ENCODE measurements at places on chromosomes 16 and 17.

DNA sequence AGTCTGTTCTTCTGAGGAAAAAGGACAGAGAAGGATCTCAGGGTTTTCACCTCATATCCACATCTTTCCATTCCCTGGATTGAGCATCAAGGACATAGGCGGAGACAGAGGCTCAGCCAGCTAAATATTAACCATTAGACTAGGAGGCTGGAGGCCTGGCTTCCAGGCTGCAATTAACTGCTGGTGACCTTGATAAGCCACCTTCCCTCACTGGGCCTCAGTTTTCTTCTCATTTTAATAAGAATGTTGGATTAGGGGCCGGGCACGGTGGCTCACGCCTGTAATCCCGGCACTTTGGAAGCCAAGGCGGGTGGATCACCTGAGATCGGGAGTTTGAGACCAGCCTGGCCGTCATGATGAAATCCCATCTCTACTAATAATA lies 25.6 kb upstream of the CNOT1 start:
- no peak overlapping the region for H3K4me3 ChIP-seq
- H3K36me3 ChIP-seq = no peaks in the 10 kb centered on the region
- no peak overlapping the region for H3K27ac ChIP-seq
- H3K4me1 ChIP-seq = no peaks in the 10 kb centered on the region

GRCh38 chr16:13046061-13046821 lies 144.8 kb downstream of the SHISA9 start:
- no peak overlapping the region for H3K27ac ChIP-seq
- no peaks in the 10 kb centered on the region for H3K36me3 ChIP-seq
- DNase-seq = no peak
- no peaks in the 10 kb centered on the region for H3K27me3 ChIP-seq
- H3K4me1 ChIP-seq = no peaks in the 10 kb centered on the region
- H3K4me3 ChIP-seq = no peak overlapping the region

GRCh38 chr16:72894293-72895151 lies 153.4 kb downstream of the ZFHX3 start:
- no peak for DNase-seq
- no peak overlapping the region for H3K4me3 ChIP-seq
- no peaks in the 10 kb centered on the region for H3K27me3 ChIP-seq

DNA sequence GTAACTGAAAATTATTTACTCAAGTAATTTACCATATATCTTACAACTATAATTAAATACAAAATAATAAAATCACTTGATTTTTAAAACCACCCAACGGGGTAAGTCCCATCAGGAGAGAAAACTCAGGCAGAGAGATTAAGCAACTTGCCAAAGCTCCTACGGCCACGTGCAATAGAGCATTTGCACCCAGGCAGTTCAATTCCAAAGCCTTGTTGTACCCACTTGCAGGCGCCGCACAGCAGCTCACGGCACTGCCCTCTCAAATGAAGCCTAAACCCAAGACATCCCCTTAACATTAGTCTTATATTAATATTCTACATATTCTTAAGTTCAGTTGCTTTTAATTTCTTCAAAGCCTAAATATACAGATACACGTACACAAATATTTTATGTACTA lies 75.7 kb downstream of the SPAG9 start:
- peaks cover 5% of the 10 kb centered on the region for H3K36me3 ChIP-seq
- H3K27me3 ChIP-seq = no peaks in the 10 kb centered on the region
- H3K4me3 ChIP-seq = no peak overlapping the region
- H3K27ac ChIP-seq = no peak overlapping the region

DNA sequence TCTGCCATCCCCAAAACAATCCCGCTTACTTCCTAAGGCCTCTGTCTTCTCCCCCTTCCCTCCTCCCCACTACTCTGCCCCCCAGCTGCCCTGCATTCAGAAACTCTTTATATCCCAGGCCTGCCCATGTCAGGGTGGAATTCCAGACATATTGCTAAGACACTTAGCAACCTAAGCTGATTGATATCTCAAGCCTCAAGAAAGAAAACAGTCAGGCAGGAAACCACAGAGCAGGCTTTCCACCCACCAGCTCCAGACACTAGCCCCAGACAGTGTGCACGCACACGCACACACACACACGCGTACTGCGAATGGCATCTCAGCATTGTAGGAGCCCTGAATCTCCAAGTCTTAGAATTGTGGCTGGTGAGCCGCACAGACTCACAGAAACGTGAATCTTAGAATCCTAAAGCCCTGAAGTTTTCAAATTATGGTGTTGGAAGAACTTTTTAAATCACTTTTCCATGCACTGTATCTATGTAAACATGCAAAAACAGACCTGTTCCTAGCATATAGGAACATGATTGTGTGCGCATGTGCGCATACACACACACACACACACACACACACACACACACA lies 8.8 kb upstream of the LPCAT2 start:
- H3K27ac ChIP-seq = no peak overlapping the region
- H3K36me3 ChIP-seq = no peaks in the 10 kb centered on the region
- no peak overlapping the region for H3K4me3 ChIP-seq
- H3K4me1 ChIP-seq = peaks cover 3% of the 10 kb centered on the region

GRCh38 chr17:81396722-81397313 lies 1.6 kb downstream of the BAHCC1 start:
- peak overlapping the region; percentile 57 for H3K27ac ChIP-seq
- peak overlapping the region; percentile 61 for H3K4me3 ChIP-seq
- H3K27me3 ChIP-seq = peaks cover 95% of the 10 kb centered on the region
- H3K36me3 ChIP-seq = no peaks in the 10 kb centered on the region

- H3K4me3 ChIP-seq = no peak overlapping the region
- H3K36me3 ChIP-seq = no peaks in the 10 kb centered on the region
- H3K4me1 ChIP-seq = peaks cover 3% of the 10 kb centered on the region
- no peak overlapping the region for H3K27ac ChIP-seq
These were observed 426.6 kb downstream of the PMP22 start for GRCh38 chr17:14838567-14838966.

DNA sequence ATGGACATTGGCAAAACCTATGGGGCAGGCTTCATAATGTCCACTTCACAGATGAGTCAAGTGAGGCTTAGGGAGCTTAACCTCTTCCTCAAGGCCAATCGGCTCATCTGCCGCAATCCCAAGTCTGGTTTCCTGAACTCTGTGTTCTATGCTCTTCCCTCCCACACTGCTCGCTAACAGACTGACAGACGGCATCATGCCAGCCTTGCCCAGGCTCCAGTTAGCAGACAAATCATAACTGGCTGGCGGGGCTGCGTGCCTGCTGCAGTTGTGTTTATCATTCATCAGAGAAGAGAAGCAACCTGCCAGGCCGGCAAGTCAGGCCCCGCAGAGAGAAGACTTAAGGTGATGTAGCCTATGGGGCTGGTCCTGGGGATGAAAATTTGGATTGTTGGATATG lies 216.2 kb upstream of the ASIC2 start:
- no peak for DNase-seq
- no peaks in the 10 kb centered on the region for H3K36me3 ChIP-seq
- H3K27ac ChIP-seq = no peak overlapping the region
- no peak overlapping the region for H3K4me3 ChIP-seq
- H3K4me1 ChIP-seq = no peaks in the 10 kb centered on the region

DNA sequence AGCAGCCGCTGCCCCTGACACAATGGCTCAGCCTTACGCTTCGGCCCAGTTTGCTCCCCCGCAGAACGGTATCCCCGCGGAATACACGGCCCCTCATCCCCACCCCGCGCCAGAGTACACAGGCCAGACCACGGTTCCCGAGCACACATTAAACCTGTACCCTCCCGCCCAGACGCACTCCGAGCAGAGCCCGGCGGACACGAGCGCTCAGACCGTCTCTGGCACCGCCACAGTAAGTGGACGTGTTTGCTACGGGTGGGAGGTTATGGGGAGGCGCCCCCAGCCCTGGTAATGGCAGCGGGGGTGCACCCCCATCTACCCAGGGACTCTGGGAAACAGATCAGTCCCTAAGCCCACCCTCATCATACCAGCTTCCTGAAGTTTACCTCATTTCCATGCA lies 185.5 kb downstream of the RBFOX1 start:
- peaks cover 3% of the 10 kb centered on the region for H3K27me3 ChIP-seq
- no peak overlapping the region for H3K4me3 ChIP-seq
- no peak overlapping the region for H3K27ac ChIP-seq
- no peaks in the 10 kb centered on the region for H3K4me1 ChIP-seq

DNA sequence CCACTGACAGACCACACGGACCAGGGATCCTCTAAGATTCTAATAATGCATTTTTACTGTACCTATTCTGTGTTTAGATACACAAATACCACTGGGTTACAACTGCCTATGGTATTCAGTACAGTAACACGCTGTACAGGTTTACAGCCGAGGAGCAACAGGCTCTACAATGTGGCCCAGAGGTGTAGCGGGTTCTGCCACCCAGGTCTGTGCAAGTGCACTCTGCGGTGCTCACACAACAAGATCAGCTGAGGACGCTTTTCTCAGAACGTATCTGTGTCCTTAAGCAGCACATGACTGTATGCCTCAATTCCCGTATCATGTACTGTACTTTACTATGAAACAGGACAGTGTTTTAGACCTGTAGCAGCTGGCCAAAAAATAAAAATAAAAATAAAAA lies 6.5 kb downstream of the ZCCHC14 start:
- no peak overlapping the region for H3K4me3 ChIP-seq
- no peaks in the 10 kb centered on the region for H3K4me1 ChIP-seq
- no peak for DNase-seq
- H3K27ac ChIP-seq = no peak overlapping the region
- H3K27me3 ChIP-seq = peaks cover 3% of the 10 kb centered on the region

GRCh38 chr17:17732444-17732843 lies 51.2 kb downstream of the RAI1 start:
- H3K36me3 ChIP-seq = peaks cover 45% of the 10 kb centered on the region
- no peak for DNase-seq
- no peaks in the 10 kb centered on the region for H3K4me1 ChIP-seq
- H3K27me3 ChIP-seq = no peaks in the 10 kb centered on the region
- H3K4me3 ChIP-seq = no peak overlapping the region
- no peak overlapping the region for H3K27ac ChIP-seq

DNA sequence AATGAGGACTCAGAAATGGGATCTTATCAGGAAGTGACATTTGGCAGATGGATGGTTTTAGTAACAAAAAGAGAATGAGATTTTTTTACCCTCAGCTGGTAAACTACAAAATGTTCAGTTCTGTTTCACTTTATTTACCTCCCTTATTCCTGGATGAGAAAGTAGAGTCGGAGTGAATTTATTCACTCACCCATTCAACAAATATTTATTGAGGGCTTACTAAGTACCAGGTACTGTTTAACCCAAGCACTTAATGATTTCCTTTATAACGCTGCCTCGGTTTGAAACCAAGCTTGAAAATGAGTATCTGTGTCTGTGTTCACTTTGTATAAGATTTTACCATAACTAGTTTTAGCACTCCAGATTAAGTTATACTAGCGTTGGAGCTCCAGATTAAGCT lies 38.1 kb downstream of the CDRT15 start:
- peaks cover 17% of the 10 kb centered on the region for H3K4me1 ChIP-seq
- H3K27me3 ChIP-seq = no peaks in the 10 kb centered on the region
- H3K36me3 ChIP-seq = no peaks in the 10 kb centered on the region
- H3K27ac ChIP-seq = no peak overlapping the region
- no peak for DNase-seq

DNA sequence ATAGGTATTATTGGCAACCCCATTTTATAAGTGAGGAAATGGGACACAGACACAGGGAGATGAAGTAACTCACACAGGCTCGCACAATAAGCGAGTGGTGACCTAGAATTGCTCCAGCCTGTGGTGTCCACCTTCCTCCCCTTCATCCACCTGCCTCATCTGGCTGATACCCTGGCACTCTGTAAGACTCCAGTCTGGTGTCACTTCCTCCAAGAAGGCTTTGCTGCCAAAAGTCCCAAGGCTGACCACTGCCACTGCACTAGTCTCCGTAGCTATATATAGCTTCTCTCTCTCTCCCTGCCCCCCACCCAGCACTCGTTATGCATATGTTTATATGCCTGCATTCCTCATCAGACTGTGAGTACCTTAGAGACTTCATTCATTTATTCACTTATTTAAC lies 66.1 kb upstream of the SREBF1 start:
- H3K27ac ChIP-seq = no peak overlapping the region
- H3K36me3 ChIP-seq = no peaks in the 10 kb centered on the region
- no peak overlapping the region for H3K4me3 ChIP-seq

- no peak overlapping the region for H3K4me3 ChIP-seq
- H3K27me3 ChIP-seq = no peaks in the 10 kb centered on the region
- peak; percentile 80 for DNase-seq
- H3K27ac ChIP-seq = peak overlapping the region; percentile 72
These were observed 51.6 kb upstream of the CORO6 start for GRCh38 chr17:29674281-29674680.

GRCh38 chr17:82531431-82531881 lies 11.9 kb downstream of the FOXK2 start:
- H3K36me3 ChIP-seq = peaks cover 20% of the 10 kb centered on the region
- H3K4me1 ChIP-seq = peaks cover 5% of the 10 kb centered on the region
- H3K27ac ChIP-seq = no peak overlapping the region
- H3K4me3 ChIP-seq = no peak overlapping the region

- peaks cover 5% of the 10 kb centered on the region for H3K27me3 ChIP-seq
- H3K27ac ChIP-seq = no peak overlapping the region
- DNase-seq = no peak
These were observed 35.6 kb downstream of the RBFOX3 start for GRCh38 chr17:79575229-79575628.

DNA sequence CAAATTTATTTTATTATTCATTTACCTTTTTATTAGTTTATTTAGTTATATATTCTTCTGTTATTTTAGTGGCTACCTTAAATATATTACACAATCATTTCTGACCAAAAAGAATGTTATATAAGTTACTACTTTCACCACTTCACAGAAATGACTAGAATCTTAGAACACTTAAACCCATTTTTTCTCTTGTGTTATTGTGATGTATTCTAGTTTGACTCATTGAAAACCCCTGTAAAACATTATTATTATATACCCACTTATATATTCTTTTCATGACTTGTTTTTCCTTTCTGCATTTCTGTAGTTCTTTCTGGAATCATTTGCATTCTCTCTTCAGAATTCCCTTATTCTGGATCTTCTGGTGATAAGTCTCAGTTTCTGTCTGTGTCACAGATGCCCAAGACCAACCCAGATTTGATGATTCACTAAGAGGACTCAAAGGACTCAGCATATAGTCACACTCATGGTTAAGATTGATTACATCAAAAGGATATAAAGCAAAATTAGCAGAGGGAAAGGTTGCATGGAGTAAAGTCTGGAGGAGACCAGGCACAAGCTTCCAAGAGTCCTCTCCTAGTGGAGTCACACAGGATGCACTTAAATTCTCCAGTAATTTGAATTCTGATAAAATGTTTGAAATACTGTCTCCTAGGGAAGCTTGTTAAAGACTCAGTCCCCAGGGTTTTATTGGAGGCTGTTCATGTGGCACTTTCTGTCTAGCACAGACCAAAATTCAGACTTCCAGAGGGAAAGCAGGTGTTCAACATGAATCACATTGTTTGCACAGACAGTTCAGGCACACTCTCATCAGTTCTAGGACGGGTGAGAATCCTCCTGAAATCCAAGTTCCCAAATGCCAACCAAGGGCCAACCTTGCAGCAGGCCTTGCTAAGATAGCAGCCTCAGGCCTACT lies 7.7 kb downstream of the GINS3 start:
- H3K4me1 ChIP-seq = peaks cover under 1% of the 10 kb centered on the region
- H3K36me3 ChIP-seq = peaks cover 56% of the 10 kb centered on the region
- DNase-seq = no peak
- no peaks in the 10 kb centered on the region for H3K27me3 ChIP-seq
- H3K4me3 ChIP-seq = no peak overlapping the region
- H3K27ac ChIP-seq = no peak overlapping the region

- no peak for DNase-seq
- H3K27me3 ChIP-seq = no peaks in the 10 kb centered on the region
- no peak overlapping the region for H3K27ac ChIP-seq
These were observed 17.9 kb upstream of the TMIGD1 start for GRCh38 chr17:30351735-30352134.

- H3K4me3 ChIP-seq = no peak overlapping the region
- H3K27ac ChIP-seq = no peak overlapping the region
- H3K4me1 ChIP-seq = no peaks in the 10 kb centered on the region
- no peaks in the 10 kb centered on the region for H3K27me3 ChIP-seq
These were observed 7.1 kb downstream of the ECI1 start for GRCh38 chr16:2244301-2244700.

Measured in DND-41 (cell line).